MM.1S (cell line): ENCODE measurements at places on chromosomes 3 and 15.

DNA sequence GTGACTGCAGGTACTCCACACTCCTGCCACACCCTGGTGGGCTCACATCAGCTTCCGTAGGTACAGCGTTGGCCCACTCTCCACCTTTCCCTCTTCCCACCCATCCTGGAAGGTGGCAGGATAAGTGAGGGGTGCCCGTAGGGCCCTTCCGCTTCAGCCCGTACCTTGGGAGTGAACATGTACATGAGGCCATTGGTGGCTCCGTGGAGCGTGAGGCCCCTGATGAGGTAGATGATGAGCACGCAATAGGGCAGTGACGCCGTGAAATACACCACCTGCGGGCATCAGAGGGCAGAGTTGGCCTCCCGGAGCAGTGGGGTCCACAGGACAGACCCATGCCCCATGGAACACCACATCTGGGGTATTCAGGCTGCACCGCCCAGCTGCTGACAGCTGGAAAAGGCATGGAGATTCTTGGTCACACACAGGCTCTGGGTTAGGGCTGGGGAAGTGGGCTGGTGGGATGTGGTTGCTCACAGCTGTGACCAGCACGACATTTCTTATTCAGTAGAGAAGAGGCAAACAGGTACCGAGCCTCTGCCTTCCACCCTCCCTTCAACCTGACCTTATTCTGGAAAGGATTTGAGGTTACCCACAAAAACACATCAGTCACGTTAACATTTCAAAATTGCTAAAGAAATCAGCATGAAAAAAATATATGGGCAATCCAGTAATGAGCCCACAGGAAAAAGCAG is 23.8 kb downstream of the SLC6A20 start:
- DNase-seq, result no peak

GRCh38 chr15:43943511-43943910 is 116.7 kb downstream of the WDR76 start:
- no peak for DNase-seq

DNA sequence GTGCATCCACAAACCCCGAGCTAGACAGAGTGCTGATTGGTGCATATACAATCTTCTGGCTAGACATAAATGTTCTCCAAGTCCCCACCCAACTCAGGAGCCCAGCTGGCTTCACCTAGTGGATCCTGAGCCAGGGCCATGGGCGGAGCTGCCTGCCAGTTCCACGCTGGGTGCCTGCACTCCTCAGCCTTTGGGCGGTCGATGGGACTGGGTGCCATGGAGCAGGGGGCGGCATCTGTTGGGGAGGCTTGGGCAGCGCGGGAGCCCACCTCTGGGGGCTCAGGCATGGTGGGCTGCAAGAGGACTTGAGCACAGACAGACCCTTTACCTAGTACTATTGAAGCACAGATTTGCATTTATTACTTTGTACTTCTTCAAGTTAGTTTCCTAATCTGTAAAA is 57.5 kb downstream of the ZPLD1 start:
- DNase-seq, result no peak

DNA sequence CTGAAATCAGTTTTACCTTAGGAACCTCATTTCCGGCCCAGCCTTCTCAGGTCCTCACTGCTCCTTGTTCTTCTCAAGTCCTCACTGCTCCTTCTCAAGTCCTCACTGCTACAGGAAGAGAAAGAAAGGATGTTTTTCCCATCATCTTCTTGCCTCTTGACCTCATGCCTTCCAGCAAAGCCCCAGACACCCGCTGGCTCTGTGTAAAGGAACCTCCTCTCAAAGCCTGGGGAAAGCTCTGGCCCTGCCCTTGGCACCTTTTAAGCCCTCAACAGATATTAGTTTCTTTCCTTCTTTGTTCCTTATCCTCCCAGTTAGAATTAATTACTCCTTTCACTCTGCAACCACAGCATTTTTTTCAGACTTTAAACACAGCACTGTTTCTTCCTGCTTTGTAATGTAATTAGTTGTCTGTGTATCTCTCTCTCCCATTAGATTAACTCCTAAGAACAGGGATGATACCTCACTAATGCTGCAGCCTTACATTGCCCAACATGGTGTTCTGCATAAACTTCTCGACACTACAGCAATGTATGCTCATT is 4.0 kb upstream of the WDR49 start:
- DNase-seq, result no peak

DNA sequence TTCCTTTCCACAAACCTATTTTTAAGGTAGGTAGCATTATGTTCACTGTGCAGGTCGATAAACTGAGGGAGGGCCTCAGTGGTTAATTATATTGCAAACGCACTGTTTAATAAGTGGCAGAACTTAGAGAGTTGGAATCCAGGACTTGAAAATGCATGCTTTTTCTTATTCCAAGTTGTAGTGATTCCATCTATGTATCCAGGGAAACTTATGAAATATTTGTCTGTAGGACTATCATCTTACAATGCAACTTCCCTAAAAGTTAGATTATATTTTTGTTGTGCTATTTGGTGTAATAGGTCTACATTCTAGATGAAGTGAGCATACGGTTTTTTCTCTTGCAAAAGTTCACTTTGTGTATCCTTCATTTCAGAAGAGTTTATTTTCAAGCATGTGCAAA is 419.5 kb downstream of the NAALADL2 start:
- no peak for DNase-seq

GRCh38 chr15:58931987-58932588 is 1.4 kb downstream of the SLTM start:
- peak; percentile 52 for DNase-seq

DNA sequence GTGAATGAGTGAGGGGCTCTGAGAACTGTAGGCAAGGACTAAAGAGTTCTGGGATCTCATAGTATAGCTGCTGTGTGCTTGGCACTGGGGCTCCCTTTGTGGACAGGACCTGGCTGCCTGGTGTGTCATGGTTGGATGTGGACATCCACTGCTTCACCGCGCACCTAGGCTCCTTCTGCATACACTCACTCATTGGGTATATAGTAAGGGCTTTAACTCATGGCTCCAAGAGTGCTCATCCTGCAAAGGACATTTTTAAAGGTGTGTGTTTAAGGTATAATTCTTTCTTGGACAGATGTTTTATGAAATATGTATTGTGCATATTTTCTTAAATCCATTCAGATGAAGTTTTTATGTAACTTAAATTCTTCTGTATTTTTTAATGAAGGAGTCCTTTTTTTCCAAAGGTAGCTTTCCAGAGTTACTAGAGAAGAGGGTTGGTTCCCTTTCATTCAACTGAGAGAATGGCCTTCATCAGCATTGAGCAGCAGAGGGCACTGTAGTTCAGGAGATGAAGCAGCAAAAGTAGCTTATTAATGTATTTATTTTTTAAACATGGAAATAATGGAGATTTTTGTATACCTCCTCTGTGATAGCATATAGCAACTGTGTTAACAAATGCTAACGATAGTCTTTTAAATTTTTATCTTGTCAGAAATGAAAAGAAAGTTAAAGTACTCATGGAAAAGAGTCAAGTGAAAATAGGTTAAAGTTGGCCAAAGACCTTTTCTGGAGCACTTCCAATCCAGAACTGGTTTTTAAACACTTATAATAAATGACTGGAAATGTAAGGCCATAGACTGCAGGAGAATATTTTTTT is 25.2 kb downstream of the OXNAD1 start:
- peak; percentile 32 for DNase-seq

DNA sequence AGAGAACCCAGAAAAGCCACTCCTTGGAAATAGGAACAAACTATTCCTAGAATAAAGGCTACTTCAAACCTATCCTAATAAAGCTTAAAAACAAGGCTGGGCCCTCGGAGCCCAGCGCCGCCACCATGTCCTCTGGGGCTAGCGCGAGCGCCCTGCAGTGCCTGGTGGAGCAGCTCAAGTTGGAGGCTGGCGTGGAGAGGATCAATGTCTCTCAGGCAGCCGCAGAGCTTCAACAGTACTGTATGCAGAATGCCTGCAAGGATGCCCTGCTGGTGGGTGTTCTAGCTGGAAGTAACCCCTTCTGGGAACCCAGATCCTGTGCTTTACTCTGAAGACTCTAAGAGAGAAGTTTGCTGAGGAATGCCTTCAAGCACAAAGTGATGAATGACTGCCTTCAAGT is 63.2 kb downstream of the ADAM10 start:
- DNase-seq, result no peak

- no peak for DNase-seq
Measured at GRCh38 chr3:44983484-44983941, 7.5 kb downstream of the EXOSC7 start.

DNA sequence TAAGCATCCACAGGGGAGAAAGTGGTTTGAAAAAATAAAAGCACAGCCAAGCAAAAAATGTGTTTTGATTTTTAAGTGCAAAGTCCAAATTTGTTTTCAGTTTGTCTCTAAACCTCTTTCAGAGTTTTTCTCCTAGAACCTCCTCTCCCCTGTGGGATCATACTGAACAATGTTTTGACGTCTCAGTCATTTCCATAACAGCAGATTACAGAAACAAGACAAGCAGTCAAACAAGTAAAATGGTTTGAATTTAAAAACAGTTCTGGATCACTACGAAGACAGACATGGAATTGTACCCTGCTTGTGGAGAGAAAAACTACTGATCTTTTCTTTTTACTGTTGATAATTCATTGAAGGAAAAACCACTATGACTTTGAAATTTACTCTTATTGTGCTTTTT is 245.7 kb upstream of the CNTN4 start:
- no peak for DNase-seq

GRCh38 chr15:34682674-34683073 is 72.1 kb downstream of the GJD2 start:
- no peak for DNase-seq

- DNase-seq, result no peak
Measured at GRCh38 chr3:180804916-180805315, 107.6 kb upstream of the FXR1 start.

DNA sequence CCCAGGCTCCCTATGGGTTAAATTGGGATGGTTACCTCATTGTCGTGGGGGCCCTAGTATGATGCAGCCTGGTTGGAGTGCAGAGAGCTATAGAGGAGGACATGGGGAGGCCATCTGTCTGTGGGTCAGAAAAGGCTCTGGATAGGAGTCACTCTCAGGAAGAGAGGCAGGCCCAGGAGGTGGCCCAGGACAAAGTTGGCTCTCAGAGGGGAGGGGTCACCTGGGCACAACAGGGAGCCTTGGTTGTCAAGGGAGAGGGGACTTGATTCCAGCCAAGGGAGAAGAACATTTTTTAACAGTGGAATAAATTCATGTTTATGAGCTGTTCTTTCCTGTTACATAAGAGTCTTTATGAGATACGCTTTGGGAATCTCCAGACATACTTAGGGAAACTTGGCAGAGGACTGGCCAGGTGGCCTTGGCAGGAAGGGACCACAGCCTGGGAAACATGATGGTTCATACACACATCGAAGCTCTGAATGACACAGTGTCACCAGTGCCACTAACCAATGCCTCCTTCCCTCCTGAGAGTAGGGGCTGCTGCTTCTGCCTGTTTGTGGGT is 27.5 kb upstream of the LCTL start:
- no peak for DNase-seq

DNA sequence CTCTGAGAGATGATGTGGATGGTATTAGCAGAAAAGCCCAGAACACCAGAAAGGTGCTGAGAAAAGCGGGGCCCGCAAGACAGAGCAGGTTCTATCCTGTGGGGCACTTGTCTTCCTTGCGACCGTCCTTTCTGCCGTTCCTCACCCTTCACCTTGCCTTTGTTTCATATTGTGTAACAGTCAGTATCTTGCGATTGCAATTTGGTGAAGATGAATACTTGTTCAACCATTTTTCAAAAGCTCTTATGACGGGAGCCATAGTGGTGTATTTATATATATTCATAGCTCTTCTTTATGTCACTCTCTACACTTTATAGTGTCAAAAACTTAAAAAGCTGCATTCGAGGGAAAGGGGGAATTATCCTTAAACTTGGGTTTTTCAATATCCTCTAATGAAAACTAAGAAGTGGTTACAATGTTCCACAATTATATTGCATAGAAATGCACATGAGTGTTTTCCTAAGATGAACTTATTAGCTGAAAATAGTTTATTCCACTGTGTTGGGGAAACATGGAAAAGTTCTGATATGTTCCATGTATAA is 797 bp downstream of the MAP3K13 start:
- no peak for DNase-seq

DNA sequence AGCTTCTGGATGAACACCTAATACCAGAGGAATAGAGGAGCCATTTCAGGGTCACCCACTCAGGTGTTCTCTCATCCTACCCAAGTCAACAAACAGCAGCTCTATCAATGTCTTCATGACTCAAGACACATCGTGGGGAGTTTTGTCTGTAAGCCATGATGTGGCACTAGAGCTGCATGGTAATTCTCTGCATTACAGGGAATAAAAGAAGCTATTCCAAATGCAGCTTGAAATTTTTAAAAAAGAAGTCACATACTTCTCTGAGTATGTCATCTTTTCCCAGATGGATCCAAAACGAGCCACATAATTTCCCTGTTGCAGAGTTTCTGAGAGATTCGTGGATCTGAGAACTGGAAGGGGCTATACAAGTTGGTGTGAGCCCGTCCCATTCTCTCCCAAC is 6.1 kb upstream of the THSD4 start:
- DNase-seq, result no peak

- no peak for DNase-seq
Measured at GRCh38 chr3:30181178-30181465, 425.3 kb upstream of the TGFBR2 start.

DNA sequence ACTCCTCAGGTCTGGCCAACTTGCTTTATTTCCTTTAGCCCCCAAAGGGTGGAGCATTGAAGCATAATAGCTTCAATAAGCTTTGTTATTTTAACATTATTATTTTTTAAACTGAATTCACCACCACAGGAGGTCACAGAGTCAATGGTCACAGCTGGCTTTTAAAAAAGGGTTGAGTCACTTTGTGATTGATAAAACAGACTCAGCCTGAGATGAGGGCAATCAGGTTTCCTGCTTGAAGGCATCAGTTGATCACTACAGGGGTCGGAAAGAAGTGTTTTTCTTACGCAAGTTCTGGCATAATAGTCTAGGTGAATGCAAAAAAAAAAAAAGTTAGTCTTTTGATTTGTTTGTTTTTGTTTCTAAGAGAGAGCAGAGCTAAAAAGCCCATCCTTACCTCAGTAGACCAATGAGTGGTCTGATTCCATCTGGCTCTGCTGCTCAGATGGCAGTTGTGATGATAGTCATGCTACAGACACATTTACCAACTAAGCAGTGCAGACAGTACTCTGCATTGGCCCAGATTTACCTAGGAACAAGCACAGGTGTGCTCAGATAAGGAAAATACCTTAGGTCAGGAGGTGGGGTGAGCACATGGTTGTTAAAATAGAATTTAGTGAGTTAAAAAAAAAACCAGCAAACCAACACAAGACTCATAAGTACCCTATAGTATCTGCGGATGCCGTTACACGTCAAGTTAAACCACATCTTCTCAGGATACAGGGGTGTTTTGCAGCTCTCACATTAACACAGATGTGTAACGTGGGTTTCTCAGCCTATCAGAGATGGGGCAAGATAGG is 22.6 kb downstream of the ZNF80 start:
- no peak for DNase-seq

GRCh38 chr15:100115066-100115710 is 226.6 kb downstream of the ADAMTS17 start:
- DNase-seq, result no peak

- DNase-seq, result no peak
Measured at GRCh38 chr15:31802761-31803160, 227.6 kb upstream of the CHRNA7 start.

DNA sequence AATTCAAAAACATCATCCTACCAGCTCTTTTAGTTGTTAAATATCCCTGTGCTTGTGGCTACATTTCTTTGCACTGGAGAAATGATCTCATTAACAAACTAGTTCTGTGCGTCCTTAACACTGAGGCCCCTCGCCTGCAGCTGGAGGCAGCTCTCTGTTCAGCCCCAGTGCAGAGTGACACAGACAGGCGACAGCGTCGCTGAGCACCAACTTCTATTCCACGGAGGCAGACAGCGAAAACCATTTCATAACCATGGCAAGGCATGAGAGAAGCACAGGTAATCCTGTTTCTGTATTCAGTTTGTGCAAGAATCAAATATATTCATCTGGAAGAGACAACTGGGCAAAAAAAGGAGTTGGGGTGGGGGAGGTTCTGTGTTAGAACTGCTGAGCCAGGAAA is 530.7 kb downstream of the ZIC1 start:
- no peak for DNase-seq
